ENCODE measurements at places on chromosomes 4 and X. TPM values are rescaled to one million over a fixed set of nuclear protein-coding genes. Genes with fewer than 3 reads are reported as not detected.

ADGRL3 gene
- polyA plus RNA-seq = 0.52 TPM

PRR32 gene
- 2.3 TPM for polyA plus RNA-seq

SSX2 gene
- polyA plus RNA-seq = not detected

CXCL13 gene
- not detected for polyA plus RNA-seq

USP17L26 gene
- not detected for polyA plus RNA-seq

ZDHHC9 gene
- polyA plus RNA-seq = 6.3 TPM

SMR3A gene
- polyA plus RNA-seq = not detected

SSX4 gene
- polyA plus RNA-seq = not detected

TRIM75 gene
- not detected for polyA plus RNA-seq

MSANTD1 gene
- 0.20 TPM for polyA plus RNA-seq

SPATA4 gene
- polyA plus RNA-seq = 0.34 TPM

UGT8 gene
- polyA plus RNA-seq = 0.81 TPM

FAM53A gene
- polyA plus RNA-seq = 1.4 TPM

SHROOM4 gene
- polyA plus RNA-seq = 6.3 TPM

FOXP3 gene
- polyA plus RNA-seq = 0.05 TPM

GPRASP2 gene
- 9.9 TPM for polyA plus RNA-seq

SMIM10L2A gene
- 5.1 TPM for polyA plus RNA-seq

BST1 gene
- polyA plus RNA-seq = 9.8 TPM

NPY2R gene
- polyA plus RNA-seq = 0.05 TPM

CPZ gene
- 1.5 TPM for polyA plus RNA-seq

PCDH7 gene
- polyA plus RNA-seq = 1.00 TPM

GJB1 gene
- polyA plus RNA-seq = 0.11 TPM

RBMX gene
- 89.3 TPM for polyA plus RNA-seq

STPG2 gene
- not detected for polyA plus RNA-seq

RAP2C gene
- 9.8 TPM for polyA plus RNA-seq

FOXR2 gene
- not detected for polyA plus RNA-seq

IL13RA2 gene
- 0.48 TPM for polyA plus RNA-seq

KLB gene
- polyA plus RNA-seq = 0.32 TPM

TEX13C gene
- polyA plus RNA-seq = not detected

FGF13 gene
- 5.8 TPM for polyA plus RNA-seq

DCAF4L1 gene
- polyA plus RNA-seq = 0.07 TPM

UBA6 gene
- 3.0 TPM for polyA plus RNA-seq

C4orf51 gene
- polyA plus RNA-seq = not detected

IL13RA1 gene
- 13.6 TPM for polyA plus RNA-seq

MGARP gene
- polyA plus RNA-seq = 7.1 TPM

STX18 gene
- 14.9 TPM for polyA plus RNA-seq

DMP1 gene
- polyA plus RNA-seq = not detected

ADGRA3 gene
- 15.6 TPM for polyA plus RNA-seq

TRPC5OS gene
- not detected for polyA plus RNA-seq

COL4A6 gene
- 7.0 TPM for polyA plus RNA-seq

ATG4A gene
- 14.4 TPM for polyA plus RNA-seq

H2AZ1 gene
- 134 TPM for polyA plus RNA-seq

SLC25A31 gene
- not detected for polyA plus RNA-seq

NDNF gene
- 2.5 TPM for polyA plus RNA-seq

EMCN gene
- 21.8 TPM for polyA plus RNA-seq

REELD1 gene
- polyA plus RNA-seq = 0.18 TPM

UNC5C gene
- 1.3 TPM for polyA plus RNA-seq

HPGDS gene
- polyA plus RNA-seq = 0.48 TPM

TMEM271 gene
- not detected for polyA plus RNA-seq

CLDN34 gene
- polyA plus RNA-seq = not detected

TIMM17B gene
- 74.4 TPM for polyA plus RNA-seq

SERTM2 gene
- not detected for polyA plus RNA-seq

SPANXC gene
- not detected for polyA plus RNA-seq

MAGEA11 gene
- polyA plus RNA-seq = not detected

All from right cardiac atrium (tissue), 5 donors.